ENCODE measurements at places on chromosomes 16 and 17.

DNA sequence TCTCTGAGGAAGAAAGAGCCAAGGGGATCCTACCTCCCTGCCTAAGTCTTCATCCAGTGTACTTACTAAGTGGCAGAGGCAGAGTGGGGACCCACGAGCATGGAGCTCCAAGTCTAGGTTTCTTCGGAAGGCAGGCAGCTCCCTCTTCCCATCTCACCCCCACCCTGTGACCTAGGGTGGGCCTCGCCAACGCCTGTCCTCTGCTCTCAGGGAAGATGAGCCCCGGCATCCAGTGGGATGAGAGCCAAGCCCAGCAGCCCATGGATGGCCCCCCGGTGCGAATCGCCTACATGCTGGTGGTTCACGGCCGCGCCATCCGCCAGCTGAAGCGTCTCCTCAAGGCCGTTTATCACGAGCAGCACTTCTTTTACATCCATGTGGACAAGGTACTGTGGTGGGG, 8.3 kb downstream of the XYLT2 start:
- DNase-seq = no peak

- DNase-seq = no peak
Measured at GRCh38 chr17:6936370-6937028, 59.4 kb upstream of the ALOX12 start.

DNA sequence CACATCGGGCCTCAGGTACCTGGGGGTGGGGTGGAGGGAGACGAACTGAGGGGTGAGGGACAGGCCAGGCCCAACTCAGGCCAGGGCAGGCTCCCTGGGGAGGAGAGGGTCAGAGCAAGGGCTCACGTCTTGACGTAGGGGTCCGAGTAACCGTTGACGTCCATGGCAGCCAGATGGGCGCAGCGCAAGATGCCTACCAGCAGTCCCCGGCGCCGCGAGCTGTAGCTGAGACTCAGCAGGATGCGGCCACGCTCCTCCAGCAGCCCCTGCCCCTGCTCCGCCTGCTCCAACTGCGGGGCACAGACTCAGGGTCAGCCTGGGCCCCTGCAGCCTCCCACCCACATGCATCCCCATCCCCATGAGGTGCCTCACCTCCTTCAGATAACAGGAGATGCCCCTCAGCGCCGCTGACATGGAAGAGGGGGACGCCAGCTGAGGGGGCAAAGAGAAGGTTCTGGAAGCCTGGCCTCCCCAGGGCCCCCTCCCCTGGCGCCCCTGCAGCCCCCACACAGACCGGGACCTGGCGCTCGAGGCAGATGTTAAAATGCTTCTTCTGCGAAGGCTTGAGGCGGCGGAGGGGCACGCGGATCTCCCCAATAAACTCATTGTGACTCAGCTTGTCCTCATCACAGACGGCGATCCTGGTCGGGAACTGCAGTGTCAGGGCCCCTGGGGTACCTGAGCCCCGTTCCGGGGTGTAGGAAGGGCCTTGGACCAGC, 4.0 kb downstream of the DOC2A start:
- no peak for DNase-seq

GRCh38 chr16:70651524-70651923, 5.2 kb downstream of the IL34 start:
- DNase-seq = no peak

GRCh38 chr17:79625706-79626105, 14.9 kb upstream of the RBFOX3 start:
- no peak for DNase-seq

DNA sequence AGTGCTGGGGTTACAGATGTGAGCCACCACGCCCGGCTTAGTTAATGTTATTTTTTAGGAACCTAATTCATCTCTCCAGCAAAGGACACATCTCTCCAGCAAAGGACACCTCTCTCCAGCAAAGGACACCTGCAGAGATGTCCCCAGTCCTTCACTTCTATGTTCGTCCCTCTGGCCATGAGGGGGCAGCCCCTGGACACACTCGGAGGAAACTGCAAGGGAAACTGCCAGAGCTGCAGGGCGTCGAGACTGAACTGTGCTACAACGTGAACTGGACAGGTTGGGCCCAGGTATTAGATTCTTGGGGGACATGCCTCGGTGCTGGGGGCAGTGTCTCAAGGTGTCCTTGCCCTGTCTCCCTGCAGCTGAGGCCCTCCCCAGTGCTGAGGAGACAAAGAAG, 4.7 kb downstream of the PFAS start:
- no peak for DNase-seq

DNA sequence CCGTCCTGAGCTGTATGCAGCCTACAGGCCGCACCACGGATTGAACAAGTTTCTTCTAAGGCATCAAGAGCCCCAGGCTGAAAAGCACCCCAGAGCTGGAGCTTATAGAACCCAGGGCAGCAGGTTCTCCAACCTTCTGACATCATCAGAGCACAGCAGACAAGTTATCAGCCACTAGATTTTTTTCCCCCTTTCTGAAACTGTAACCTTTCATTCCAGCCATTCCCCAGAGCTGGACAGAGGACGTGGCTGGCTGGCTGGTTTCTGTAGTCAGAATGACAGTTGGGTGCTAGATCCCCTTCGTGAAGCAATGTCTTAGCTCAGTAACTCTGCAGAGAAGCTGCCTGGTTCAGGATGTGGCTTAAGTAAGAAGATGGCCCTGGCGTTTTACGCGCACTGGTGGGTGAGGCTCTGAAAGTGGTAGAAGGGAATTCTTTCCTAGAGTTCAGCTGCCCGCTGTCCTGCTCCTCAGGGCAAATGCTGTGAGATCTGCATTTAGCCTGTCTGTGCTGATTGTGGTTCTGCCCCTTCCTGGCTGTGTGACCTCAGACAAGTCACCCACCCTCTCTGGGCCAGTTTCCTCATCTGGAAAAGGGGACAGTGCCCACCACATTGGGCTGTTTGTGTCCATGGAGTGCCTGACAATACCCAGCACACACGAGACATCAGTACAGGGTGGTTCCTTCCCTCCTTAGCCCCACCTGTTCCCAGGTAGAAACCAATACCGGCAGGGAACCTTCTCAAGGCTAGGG, 9.1 kb downstream of the DEXI start:
- no peak for DNase-seq

- DNase-seq = no peak
Measured at GRCh38 chr16:29913514-29913913, 12.5 kb downstream of the KCTD13 start.

DNA sequence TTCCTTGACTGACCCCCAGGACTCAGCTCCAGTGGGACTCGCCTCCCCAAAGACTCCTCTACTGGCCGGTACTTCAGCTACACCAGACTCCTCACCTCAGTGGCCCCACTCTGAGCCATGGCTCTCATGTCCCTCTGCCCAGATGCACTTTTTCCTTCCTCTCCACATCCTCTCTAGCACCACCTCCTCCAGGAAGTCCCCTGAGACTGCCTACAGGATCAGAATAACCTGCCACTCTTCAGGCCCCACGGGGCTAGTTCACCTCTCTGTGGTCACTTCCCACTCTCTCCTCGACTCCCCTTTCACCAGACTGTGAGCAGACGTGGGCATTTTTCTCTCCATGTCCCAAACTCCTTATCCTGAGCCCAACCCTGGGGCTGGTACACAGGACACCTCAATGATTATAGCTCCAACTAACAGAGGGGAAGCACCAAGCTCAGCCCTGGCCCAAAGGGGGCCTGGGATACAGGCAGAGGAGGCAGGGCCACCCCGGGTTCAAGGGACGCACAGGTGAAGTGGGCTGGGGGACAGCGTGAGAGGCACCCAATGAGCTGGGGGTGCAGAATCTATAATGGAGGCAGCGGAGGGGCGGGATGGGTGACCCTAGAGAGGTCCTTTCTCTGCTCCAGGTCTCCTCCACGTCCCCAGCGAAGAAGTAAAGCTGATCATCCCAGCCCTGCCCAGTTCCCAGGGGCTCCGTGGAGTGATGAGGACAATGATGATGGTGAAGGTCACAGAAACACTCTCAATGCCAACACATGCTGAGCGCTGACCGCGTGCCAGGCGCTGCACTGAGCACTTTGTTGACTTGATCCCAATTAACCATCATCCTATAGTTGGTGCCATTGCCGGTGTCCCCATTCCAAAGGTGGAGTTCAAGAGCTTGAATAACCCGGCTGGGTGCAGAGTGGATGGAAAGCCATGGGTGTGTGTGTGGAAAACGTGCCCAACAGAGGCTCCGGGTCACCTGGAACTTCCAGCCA, 3.9 kb downstream of the TRPV3 start:
- DNase-seq = no peak

GRCh38 chr17:80802626-80803450, 188.8 kb upstream of the CHMP6 start:
- DNase-seq = no peak

- no peak for DNase-seq
Measured at GRCh38 chr17:45775148-45775547, 9.0 kb upstream of the CRHR1 start.

DNA sequence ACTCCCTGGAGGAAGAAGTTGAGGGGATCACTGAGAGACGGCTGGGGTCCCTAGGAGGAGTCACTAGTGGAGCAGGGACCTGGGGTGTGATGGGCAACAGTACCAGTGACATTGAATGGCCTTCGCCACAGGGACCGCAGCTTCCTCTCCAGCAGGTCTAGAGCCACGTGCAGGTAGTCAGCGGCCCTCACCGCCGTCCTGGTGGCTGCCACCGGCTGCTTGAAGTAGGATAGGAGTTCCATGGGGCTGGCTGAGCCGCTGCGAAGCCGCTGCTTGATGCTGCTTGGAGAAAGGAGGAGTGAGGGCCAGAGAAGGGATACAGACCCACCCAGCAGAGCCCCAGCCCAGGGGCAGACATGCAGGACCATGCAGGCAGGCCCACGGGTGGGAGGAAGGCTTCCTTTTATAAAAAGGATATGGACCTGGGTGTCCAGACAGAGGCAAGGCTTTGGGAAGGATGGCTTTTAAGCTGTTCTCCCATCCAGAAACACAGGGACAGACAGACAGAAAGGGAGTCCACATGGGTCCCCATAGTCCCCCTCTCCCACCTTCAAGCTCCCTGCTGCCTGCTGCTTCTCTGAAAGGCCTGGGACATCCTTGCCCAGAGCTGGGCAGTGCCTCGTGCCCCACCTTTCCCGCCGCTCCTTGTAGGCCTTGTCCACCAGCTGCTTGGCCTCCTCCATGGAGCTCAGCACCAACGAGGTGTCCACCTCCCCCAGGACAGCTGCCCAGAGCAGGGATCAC, 827 bp downstream of the MPO start:
- no peak for DNase-seq

DNA sequence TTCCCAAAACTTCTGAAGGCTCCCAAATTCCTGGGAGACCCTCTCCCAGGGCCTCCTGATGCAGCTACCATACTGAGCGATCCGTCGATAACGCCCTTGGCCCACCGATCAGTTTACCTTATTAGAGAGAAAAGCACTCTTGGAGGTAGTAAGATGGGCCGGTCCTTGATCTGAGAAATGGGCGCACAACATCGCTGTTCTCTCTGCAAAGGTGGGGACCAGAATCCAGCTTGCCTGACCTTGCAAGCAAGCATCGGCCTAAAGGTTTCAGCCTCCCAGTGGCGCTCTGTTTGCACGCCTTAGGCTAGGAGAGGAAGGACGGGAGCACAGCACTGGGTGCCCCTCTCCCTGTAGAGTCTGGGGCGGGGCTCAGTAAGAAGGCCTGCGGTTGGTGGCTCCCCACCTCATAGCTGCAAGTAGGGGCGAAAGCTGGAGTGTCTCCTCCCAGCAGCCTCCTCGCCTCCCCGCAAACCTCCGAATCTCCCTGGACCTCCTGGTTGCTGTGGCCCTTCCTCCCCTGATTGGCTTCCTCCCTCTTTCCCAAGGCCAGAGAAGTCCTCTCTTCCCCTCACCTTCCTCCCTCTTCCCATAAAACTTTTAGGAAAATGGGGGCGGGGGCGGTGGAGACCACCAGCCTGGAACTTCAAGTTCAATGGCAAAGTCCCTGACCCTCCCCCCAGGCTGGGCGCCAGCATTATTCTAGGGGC, at the start of gene PRAC1:
Gene PRAC1, minus strand, starts transcription at position 318 of the 707 bp plus-strand sequence. Its CDS starts 126 bp downstream, at position 192.
- DNase-seq = no peak

- no peak for DNase-seq
Measured at GRCh38 chr17:58136669-58137279, 11.4 kb upstream of the OR4D1 start.

DNA sequence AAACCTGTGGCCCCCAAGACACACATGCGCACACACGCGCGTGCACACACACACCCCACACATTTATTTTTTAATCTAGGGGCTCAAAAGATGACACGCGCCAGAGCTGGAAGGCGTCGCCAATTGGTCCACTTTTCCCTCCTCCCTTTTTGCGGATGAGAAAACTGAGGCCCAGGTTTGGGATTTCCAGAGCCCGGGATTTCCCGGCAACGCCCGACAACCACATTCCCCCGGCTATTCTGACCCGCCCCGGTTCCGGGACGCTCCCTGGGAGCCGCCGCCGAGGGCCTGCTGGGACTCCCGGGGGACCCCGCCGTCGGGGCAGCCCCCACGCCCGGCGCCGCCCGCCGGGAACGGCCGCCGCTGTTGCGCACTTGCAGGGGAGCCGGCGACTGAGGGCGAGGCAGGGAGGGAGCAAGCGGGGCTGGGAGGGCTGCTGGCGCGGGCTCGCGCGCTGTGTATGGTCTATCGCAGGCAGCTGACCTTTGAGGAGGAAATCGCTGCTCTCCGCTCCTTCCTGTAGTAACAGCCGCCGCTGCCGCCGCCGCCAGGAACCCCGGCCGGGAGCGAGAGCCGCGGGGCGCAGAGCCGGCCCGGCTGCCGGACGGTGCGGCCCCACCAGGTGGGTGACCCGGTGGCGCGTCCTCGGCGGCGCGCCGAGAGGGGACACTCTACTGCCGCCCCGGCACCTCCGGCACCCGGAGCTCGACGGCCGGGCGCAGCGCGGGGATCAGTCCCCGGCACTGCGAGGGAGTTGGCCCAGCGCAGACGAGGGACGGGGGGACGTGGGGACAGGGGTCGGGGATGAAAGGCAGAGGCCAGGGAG, at the start of gene STAT5A:
Gene STAT5A, plus strand, starts transcription at position 522 of the 826 bp plus-strand sequence. CDS start 914 bp downstream, outside the sequence.
- peak; percentile 73 for DNase-seq

DNA sequence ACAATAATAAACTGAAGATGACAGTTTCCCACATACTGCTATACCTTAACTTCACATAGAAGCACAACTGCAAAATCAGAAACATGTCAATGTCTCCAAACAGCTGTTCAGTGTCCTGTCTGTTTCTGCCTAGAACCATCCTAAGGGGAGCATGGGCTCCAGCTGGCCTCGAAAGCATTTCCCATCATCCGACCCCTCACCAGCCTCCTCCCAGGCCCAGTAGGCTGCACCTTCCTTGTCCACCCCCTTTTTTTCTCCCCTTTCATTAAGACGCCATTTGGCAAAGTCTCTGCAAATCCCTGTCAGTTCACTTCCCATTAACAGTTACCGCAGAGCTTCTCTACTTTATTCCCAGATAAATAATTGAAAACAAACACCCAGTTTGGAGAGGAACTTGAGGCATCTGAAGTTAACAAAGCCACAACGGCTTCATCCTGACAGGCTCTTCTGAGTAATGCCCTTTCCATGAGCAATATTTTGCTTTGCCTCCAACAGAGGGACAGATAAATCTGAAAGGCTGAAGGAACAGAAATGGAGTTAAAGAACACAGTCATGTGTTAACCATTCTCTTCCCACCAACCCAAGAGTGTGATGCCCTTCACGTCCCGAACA, 65.3 kb downstream of the SLC39A11 start:
- DNase-seq = no peak
